ENCODE measurements at places on chromosomes 7 and 10.

DNA sequence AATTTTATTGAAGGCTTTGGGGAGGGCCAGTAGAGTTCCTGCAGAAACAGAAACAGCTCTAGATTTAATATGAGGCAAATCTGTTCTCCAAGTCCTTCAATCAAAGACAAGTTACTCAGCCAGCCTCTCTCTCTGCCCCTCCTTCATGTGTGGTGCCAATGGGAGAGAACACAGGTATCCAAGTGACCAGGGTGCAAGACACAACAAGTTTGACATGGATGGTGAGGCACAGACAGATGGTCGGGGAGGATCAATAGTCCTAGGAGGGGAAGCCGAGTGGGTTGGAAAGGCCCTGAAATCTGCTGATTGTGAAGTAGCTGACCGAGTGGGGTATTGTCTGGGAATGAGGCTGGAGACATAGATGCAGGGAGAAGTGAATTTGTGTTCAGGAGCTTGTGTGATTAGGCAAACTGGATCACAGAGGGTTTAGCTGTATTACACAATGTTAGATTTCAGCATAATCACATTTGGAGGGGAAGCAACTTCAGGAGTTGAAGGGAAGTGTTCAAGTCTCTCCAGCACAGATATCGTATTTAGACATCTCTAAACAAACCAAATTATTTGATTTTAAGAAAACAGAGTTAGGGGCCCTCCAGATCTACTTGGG is 1.5 kb downstream of the GIMAP1 start:
- no peak for DNase-seq

GRCh38 chr7:18163091-18163490 is 135.4 kb upstream of the PRPS1L1 start:
- no peak for DNase-seq

GRCh38 chr10:50619882-50620281 is 3.9 kb downstream of the SGMS1 start:
- DNase-seq: no peak

DNA sequence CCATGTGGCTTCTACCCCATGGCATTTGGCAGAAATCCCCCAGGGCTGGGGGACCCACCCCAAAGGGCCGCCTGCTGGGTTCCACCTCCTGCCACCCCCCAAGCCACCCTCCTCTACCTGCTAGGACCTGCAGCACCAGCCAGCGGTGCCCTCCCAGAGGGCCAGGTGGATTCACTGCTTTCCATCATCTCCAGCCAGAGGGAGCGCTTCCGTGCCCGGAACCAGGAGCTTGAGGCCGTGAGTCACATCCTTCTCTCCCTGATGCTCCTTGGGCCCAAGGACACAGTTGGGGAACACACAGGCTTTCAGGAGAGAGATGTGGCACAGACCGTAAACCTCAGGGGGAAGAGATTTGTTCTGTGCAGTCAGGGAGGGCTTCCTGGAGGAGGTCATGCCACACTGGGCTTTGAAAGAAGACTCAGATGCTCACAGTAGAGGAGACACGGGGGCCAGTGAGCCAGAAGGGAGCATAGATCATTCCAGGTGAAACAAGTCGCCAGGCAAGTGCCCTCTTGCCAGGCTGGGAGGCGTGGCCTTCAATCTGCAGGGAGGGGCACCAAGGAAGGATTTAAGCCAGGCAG is 11.5 kb upstream of the SH2B2 start:
- DNase-seq: no peak

GRCh38 chr10:78407966-78408365 is 374.3 kb downstream of the RPS24 start:
- no peak for DNase-seq

DNA sequence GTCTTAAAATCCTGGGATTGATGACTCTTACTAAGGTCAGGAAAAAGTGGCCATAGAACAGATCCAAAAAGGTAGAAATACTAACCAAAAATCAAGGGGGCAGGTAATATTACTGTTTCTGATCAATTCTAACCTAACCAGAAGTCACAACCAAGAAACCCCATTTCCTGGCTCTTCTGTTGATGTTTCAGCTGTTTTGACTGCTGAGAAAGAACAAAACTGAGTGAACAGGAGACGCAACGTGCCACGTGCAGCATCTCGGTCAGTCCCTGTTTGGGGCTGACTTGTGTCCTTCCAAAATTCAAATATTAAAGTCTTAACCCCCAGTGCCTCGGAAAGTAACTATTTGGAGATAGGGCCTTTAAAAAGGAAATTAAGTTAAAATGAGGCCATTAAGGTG is 56.8 kb downstream of the JAZF1 start:
- no peak for DNase-seq
